ENCODE measurements at places on chromosomes 2 and 18. TPM values are rescaled to one million over a fixed set of nuclear protein-coding genes. Genes with fewer than 3 reads are reported as not detected.

- no peak for DNase-seq
These were observed 471.3 kb downstream of the ZEB2 start for GRCh38 chr2:144048631-144049060.

- no peak for DNase-seq
These were observed 57.4 kb upstream of the ACMSD start for GRCh38 chr2:134780972-134781371.

GRCh38 chr2:47513981-47514520, 111.1 kb downstream of the MSH2 start:
- DNase-seq = no peak

DNA sequence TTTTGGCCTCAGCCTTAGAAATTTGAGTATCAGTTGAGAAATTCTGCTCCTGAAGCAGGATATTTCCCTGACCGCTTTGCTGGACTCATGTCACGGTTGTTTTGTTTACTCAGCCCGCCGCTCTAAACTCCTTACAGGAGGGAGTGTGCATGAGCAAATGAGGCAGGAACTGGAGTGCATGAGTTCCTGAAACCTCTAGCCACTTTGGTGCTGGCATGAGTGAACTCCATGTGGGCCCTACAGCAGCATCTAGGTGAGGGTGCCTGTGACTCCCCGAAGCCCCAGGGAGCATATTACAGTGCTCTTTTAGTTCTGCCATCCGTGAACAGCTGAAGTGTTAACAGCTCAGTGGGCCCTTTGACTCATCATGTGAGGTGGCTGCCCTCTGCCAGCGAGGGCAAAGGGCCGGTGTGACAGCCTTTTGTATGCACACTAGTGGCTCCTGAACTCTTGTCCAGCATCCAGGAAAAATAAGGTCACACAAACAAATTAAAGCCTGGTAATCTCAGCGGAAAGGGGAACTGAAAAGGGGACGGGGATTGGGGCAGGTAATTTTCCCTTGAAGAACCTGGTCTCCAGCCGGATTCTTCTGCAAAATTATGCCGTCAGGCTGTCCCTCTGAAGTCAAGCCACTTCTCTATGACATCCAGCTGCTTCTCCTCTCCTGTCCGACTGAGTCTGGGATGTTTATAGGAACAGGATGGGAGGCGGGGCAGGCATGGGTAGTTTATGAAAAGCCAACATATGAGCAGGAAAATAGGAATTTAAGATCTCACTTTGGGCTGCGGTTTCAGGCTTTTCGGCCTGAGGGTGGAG, 1668.7 kb downstream of the SUCLG1 start:
- DNase-seq = no peak

DNA sequence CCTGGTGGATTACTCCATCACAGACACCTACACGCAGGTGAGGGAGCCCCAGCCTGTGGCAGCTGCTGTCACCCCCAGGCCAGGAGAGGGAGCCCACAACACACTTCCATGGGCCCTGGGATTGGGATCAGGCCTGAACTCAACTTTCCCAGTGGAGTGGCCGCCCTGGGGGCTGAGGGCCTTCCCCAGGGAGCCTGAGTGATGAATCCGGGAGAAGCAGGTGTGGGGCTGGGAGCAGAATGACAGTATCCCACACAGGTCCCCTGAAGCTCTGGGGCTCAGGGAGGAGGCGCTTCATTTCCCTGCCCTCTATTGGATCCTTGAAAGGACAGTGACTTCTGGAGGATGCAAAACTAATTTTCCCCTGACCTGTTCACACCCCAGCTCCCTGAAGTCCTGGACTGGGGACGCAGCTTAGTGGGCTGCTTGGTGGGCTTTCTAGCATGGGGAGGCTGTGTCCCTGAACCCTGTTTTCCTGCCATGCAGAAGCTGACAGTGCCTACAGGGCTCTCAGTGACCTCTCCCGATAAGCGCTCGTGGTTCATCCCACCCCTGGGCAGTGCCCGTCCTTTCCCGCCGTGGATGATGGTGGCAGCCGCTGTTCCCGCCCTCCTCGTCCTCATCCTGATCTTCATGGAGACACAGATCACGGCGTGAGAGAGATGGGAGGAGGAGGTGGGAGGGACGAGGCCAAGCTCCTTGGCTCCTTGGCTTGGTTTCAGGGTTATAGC, 11.0 kb downstream of the SLC4A3 start:
- no peak for DNase-seq

The BOLL gene
- total RNA-seq = not detected

DNA sequence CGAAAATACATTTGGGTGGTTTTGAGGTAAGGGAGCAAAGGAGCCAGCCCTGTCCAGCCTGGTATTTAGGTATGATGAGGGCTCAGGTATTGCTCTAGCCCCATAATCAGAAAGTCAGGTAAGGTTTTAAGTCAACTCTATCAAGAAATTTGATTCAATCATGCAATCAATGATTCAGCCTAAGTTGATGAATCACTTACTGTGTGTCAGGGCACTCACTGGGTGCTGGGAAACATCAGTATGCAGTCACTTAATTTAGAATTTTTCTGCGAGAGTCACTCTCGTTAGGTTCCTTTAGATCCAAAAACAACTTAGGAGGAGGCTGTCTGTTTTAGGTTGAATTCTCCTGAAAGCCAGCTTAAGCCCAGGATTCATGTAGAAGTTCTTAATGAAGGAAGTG, 17.7 kb upstream of the SERPINB2 start:
- DNase-seq = no peak

The POTEJ gene
- not detected for total RNA-seq

GRCh38 chr2:181991171-181991885, 5.7 kb downstream of the PPP1R1C start:
- no peak for DNase-seq

DNA sequence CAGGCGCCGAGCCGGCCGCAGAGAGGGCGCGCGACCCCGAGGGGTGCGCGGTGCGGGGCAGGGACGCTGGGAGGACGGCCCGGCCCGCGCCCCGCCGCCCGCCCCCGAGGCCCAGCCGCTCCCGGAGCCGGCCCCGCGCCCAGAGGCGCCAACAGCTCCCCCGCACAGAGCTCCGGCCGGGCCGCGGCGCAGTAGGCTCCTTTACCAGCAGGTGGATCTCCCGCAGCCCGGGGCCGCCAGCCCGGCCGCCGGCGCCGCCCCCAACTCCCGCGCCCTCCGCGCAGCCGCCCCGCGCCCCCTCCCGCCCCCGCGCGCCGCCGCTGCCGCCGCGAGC, 258 bp downstream of the MGAT4A start:
- peak; percentile 76 for DNase-seq

- DNase-seq = no peak
These were observed 73.8 kb upstream of the TWIST2 start for GRCh38 chr2:238774071-238774470.

The FOXI3 gene
- not detected for total RNA-seq

DNA sequence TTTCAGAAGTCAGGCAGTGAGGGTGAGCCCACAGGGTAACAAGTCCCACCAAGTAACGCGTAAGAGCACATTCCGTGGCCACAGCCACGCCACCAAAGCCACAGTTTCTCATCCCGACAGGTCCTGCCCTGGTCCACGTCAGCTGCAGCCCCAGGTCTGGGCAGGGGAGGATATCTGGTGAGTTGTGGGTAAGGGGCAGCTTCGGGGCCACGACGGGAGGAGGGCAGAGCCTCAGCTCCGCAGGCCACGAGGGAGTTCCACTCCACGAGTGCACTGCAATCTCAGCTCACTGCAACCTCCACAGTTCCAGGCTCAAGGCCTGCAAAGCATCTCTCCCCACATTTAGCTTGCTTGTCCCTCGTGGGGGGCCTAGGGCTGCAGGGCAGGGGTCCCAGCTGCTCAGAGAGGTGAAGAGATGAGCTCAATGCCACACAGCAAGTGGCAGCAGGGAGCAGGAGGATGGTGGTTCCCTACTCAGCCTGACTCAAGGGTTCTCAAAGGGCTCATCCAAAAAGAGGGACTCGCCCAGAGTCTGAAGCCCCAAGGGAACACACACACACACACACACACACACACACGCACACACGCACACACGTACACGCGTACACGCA, 12.5 kb downstream of the SNORC start:
- no peak for DNase-seq

DNA sequence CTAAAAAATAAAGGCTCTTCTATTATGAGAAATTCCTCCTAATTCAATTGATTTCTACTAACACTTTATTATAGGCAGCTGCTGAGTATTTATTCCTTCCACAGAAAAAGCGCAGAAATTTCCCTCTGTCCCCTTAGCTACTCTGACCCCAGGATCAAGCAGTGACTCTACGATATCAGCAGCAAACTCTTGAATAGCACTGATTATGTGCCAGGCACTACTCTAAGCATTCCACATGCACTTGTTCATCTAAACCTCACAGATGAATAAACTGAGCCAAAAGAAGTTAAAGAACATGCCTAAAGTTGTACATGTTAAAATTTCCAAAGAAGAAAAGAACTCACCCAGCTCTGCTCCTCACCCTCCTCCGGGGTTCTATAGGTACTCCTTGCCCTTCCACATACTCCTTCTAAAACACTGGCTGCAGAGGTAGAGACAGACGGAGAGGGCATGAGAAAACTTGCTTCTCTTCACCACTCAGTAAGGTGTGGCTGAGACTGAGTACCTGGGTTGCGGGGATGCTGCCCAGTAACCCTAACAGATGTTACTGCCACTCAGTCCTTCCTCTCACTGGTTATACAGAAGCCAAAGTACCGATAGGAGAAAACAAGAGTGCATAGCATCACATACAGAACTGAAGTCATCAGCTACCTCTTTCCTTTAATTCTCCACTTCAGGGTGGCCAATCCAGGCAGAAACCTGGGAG, 9.9 kb downstream of the C1D start:
- no peak for DNase-seq

GRCh38 chr2:122210898-122211856, 455.7 kb downstream of the TSN start:
- no peak for DNase-seq

DNA sequence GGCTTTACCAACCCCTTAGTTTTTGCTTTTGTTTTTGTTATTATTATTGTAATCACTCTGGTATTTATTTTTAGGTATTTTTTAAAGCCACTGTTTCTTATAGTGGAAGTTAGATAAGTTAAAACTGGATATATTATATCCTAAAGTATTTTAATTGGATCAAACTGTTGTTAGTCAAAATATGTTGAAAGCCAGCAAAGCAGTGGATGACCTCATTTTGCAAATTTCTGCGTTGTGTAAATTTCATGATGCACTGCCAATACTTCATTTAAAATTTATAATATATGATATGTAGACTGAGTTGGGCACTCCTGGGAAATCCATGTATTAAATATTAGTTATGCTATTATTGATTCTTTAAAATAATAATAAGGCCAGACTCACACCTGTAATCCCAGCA, 661.7 kb upstream of the NRXN1 start:
- DNase-seq = no peak

GRCh38 chr2:150478200-150478974, 9.1 kb downstream of the RND3 start:
- no peak for DNase-seq

DNA sequence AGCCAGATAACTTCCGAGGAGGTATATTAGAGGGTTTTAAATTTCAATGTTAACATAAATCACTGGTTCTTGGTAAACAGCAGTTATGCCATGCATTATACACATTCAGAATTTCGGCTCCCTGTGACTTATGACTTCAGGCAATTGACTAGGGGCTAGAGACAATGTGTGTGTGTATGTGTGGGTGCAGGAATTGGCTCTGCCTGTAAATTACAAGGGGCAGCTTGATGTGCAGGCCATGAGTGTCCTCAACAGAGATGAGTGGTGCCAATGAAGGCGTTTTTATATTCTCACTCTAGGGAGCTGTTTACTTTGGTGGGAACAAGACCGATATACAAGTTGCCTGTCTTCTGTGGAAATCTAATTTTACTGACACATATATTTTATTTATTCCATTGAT, 161.6 kb downstream of the CSRNP3 start:
- DNase-seq = no peak

GRCh38 chr2:127676906-127677305, 1.6 kb upstream of the LIMS2 start:
- DNase-seq = no peak

GRCh38 chr2:177466337-177467195, 74.0 kb downstream of the AGPS start:
- no peak for DNase-seq

The AQP12B gene
- total RNA-seq = not detected

DNA sequence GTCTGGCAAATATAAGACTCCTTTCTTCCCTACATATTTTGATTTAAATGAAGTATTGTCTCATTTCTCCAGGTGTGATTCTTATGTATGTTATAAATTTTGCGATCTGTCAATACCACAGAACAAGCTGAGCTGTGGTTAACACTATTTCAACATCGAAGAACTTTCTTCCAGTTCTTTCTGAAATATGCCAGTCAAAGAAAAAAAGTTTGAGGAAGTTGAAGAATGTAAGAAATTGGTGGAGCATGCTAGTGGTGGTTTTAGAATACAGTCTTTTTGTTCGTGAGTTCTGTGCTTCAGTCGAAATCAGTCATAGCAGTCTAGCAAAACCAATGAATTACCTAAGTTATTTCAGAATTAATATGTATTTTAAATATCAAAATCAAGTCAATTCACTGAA, 8.6 kb upstream of the COBLL1 start:
- DNase-seq = no peak

DNA sequence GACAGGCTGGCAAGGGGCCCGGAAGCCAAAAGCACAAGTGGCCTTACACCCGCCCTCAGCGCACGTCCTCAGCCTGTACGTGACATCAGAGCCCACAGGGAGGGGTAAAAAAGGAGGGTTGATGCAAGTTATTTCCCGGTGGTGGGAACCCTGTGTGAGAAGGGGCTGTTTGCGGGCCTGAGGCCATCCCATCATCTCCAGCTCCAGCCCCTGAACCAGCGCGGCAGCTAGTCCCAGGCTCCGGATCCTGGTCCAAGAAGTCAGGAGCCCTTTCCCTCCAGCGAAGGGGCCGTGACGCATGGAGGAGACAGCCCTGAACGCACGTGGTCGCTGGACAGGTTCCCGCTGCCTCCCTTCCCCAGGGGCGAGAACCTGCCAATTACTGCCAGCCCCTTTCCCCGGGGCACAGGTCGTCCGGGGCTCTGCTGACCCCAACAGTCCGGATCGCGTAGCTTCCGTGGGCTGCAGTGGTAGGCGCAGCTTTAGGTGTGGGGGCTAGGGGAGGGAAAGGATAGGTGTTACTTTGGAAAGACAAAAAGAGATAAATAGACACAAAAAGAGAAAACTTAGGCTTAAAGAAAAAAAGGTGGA, 1.3 kb upstream of the LRP2 start:
- DNase-seq = peak; percentile 66

The VIT gene
- not detected for total RNA-seq

The TUBB8B gene
- not detected for total RNA-seq

The ERFE gene
- not detected for total RNA-seq

The RAMP1 gene
- 0.77 TPM for total RNA-seq

DNA sequence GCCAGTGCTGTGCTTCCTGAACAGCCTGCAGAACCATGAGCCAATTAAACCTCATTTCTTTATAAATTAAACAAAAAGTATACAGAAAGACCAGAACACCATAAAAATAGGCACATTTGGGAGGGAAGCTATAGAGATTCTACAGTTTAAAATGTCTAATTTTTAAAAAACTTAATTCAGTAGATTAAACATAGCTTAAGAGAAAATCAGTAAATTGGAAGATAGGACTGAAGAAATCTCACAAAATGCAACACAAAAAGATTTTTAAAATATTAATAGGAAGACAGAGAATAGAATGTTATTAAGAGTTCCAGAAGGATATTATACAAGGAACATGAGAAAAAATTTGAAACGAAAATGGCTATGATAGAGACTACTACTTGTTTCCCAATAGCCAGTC, 90.5 kb upstream of the SPTBN1 start:
- no peak for DNase-seq

The OSBPL1A gene
- total RNA-seq = 1.4 TPM

GRCh38 chr2:56170504-56170903, 13.3 kb upstream of the CCDC85A start:
- no peak for DNase-seq

- DNase-seq = no peak
These were observed 21.5 kb upstream of the CAB39 start for GRCh38 chr2:230691005-230691647.

The CAVIN2 gene
- total RNA-seq = not detected

The CFC1 gene
- not detected for total RNA-seq

The SEPTIN10 gene
- total RNA-seq = 9.8 TPM
